GM19239 (cell line): ENCODE measurements at places on chromosomes 12 and 14.

DNA sequence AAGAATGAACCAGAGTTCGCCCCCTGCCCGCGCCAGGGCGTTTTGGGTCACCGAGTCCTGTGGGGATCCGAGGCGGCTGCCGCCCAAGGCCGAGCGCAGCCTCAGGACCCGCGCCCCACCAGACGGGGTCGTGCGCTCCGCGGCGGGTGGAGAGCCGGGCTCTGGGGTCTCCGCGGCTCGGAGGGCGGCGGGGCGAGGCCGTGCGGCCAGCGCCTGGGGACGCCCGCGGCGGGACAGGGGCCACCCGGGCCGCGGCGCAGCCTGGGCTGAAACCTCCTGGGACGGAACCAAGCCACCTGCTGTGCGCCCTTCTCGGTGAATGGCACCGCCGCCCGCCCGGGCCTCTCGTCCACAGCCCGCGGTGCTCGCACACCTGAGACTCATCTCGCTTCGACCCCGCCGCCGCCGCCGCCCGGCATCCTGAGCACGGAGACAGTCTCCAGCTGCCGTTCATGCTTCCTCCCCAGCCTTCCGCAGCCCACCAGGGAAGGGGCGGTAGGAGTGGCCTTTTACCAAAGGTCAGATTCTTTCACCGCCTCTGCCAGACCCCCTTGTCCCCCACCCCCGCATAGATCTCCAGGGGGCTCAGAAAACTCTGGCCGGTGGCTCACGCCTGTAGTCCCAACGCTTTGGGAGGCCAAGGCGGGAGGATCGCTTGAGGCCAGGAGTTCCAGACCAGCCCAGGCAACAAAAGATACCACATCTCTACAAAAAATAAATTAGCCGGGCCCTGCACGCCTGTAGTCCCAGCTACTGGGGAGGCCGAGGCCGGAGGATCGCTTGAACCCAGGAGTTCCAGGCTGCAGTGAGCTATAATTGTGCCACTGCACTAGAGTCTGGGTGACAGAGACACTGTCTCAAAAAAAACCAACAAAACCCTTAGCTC, 901 bp downstream of the B3GNT4 start:
- no peak for DNase-seq

DNA sequence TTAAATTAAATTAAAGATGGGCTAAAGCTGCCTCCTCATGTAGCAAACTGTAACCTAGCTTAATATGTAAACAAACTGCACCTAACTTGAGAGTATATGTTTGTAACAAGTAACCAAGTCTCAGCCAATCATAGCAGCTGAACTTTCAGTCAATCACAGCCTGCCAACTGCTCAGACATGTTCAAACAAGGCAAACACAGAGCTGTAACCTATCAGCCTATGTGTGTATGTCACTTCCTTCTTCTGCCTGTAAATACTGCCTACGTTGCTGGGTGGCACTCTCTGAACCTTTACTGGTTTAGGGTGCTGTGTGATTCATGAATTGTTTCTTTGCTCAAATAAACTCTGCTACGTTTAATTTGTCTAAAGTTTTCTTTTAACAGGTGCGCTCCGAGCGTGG, 2.9 kb downstream of the SERPINA6 start:
- no peak for DNase-seq

GRCh38 chr14:40252817-40253447, 820.7 kb upstream of the FBXO33 start:
- DNase-seq, result no peak

- no peak for DNase-seq
These were observed 140.1 kb downstream of the NRXN3 start for GRCh38 chr14:78310272-78310671.

DNA sequence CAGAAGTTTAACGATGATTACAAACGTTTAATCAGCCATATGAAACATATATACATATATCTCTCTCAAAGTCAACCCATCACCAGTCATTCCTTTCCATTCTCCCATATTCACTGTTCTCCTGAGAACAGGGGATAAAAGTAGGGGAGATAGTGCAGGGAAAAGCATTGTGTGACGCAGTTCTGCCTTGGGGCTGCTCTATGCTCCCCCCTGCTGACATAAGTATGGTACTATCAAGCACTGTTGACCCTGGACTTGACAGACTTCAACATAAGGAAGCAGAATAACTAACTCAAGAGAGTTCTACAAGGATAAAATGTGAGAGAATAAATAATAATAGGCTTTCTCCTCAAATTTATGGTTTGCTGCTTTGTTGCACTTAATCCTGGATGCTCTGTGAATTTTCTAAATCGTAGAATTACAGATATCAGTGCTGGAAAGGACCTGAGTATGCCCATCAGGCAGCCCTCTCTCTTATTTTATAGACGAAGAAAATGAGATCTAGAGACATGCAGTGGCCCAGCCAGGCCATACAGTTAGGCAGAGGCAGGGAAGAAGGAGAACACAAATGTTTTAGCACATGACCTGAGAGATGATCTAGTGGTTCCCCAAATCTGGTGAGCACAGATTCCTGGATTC, 87.2 kb downstream of the SCN8A start:
- peak; percentile 30 for DNase-seq

DNA sequence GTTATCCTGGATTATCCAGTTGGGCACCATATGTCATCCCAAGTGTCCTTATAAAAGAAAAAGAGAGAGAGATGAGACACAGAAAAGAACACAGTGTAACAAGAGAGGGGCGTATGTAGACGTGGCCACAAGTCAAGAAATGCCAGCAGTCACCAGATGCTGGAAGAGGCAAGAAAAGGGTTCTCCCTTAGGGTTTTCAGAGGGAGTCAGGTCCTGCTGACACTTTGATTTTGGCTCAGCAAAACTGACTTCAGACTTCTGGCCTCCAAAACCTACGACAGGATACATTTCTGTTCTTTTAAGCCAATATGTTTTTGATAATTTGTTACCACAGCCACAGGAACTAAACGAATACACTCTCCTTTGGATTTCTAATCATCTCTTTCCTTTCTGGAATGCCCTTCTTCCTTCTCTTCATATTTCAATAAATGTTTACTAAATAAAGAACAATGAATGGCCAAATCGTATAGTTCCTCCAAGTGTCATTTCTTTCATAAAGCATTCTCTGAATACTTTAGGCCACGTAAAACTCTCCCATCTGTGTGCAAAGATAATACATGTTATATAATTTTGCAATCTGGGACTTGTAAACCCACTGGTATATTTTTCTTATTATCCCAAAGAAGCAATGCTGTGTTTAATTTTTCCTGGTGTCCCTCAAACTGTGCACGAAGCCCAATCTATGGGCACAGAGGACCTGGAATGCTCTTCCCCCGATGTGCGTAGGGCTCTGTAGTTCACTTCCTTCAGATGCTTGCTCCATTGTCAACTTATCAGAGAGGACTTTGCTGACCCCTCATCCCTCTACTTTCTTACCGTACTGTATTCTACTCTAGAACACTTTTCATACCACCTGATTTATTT, 303.6 kb downstream of the CEP128 start:
- DNase-seq, result no peak

- no peak for DNase-seq
These were observed 37.1 kb downstream of the CYP46A1 start for GRCh38 chr14:99720941-99721791.

- no peak for DNase-seq
These were observed 21.3 kb upstream of the EIF2B2 start for GRCh38 chr14:74981462-74981782.

- DNase-seq, result no peak
These were observed 119.5 kb downstream of the LRRK2 start for GRCh38 chr12:40344312-40344711.

GRCh38 chr14:105294142-105294597, 6.6 kb downstream of the BRF1 start:
- DNase-seq, result no peak

GRCh38 chr12:121224591-121224990, 14.7 kb downstream of the P2RX4 start:
- no peak for DNase-seq

DNA sequence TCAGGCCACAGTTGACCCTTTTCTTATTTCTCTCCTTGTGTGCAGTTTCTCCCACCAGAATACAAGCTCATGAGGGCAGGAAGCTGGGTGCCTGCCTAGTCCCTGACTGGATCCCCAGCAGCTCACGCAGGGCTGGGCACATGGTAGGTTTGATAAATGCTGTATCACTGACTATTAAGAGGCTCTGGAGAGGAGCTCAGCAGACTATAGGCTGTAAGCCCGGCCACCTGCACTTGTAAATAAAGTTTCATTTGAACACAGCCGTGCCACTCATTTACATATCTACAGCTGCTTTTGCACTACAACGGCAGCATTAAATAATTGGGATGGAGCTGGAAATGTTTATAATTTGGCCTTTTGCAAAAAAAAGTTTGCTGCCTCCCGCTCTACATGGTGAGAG, 32.0 kb downstream of the CHGA start:
- no peak for DNase-seq

GRCh38 chr14:76773188-76773885, 12.1 kb downstream of the VASH1 start:
- no peak for DNase-seq
